ENCODE measurements at places on chromosomes 1 and 21.

DNA sequence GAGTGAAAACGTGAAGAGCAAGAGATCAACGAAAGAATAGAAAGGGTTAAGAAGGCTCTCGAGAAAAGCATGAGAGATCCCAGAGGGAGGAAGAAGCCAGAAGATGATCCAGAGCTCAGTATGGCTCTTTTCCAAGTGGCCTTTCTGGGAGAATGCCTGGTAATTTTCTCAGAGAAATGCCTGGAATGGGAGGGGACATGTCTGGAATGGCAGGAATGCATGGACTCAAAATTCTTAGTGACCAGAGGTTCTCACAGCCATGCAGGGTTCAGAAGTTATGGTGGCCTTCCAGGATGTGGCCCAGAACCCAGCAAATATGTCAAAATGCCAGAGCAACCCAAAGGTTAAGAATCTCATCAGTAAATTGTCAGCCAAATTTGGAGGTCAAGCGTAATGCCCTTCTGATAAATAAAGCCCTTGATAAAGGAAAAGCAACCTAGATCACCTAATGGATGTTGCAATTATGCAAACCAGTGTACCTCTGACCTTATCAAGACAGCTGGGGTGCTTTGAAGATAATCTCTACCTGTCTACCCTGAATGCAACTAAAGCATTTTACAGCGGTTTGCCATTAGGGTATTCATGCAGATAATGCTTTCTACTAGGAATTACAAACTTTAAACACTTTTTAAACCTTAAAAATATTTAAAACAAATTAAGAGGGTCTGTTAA is 53.1 kb downstream of the NBPF6 start:
- H3K27ac ChIP-seq, result peak overlapping the region; percentile 16
- no peak overlapping the region for H3K4me3 ChIP-seq
- H3K27me3 ChIP-seq, result no peaks in the 10 kb centered on the region
- no peaks in the 10 kb centered on the region for H3K36me3 ChIP-seq

DNA sequence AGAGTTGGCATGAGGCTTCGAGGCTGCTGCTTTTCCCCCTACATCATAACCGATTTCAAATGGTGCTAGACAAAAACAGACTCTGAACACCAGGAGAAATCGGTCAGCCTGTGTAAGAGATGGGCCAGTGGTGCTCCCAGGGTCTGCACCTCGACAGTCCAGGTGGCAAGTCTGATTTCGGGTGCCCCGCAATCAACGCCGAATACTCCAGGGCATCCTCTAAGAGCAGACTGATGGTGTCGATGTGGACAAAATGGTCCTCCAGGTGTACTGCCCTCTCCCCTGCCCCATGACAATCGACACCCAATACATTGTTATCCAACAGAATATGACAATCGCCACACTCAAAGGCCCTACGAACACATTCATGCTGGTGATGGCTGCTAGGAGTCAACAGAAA is 50.0 kb downstream of the CD46 start:
- H3K36me3 ChIP-seq, result peaks cover 74% of the 10 kb centered on the region
- DNase-seq, result no peak
- no peaks in the 10 kb centered on the region for H3K4me1 ChIP-seq

DNA sequence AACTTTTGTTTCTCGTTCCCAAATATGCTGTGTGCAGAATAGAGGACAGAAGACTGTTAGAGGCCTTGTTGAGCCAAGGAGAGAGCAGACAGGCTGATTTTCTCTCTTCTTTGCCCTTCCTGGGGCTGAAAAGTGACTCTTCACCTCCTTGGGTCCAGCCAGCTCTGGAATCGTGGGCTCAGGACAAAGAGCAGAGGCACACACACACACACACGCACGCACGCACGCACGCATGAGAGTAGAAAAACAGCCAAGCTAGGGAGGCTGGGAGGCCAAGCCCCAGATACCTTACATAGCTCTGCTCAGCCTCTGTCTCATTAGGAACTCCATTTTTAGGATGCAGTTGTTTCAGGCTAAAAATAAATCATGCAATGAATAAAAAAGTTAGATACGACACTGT is at the start of gene CASQ2:
Gene CASQ2 (minus strand): TSS at position 166 of the 400 bp plus-strand sequence. CDS start 173 bp downstream, outside the sequence.
- no peaks in the 10 kb centered on the region for H3K36me3 ChIP-seq
- no peak for DNase-seq
- H3K27me3 ChIP-seq, result no peaks in the 10 kb centered on the region
- no peaks in the 10 kb centered on the region for H3K4me1 ChIP-seq
- H3K4me3 ChIP-seq, result no peak within 1 kb of the TSS

- no peaks in the 10 kb centered on the region for H3K4me1 ChIP-seq
- H3K27ac ChIP-seq, result no peak overlapping the region
- no peaks in the 10 kb centered on the region for H3K36me3 ChIP-seq
- DNase-seq, result no peak
- no peaks in the 10 kb centered on the region for H3K27me3 ChIP-seq
Observed at GRCh38 chr1:9228609-9229008, 6.0 kb upstream of the H6PD start.

- H3K27me3 ChIP-seq, result no peaks in the 10 kb centered on the region
- H3K27ac ChIP-seq, result no peak overlapping the region
- H3K36me3 ChIP-seq, result no peaks in the 10 kb centered on the region
- no peaks in the 10 kb centered on the region for H3K4me1 ChIP-seq
Observed at GRCh38 chr1:20399196-20399595, 86.8 kb downstream of the CAMK2N1 start.

DNA sequence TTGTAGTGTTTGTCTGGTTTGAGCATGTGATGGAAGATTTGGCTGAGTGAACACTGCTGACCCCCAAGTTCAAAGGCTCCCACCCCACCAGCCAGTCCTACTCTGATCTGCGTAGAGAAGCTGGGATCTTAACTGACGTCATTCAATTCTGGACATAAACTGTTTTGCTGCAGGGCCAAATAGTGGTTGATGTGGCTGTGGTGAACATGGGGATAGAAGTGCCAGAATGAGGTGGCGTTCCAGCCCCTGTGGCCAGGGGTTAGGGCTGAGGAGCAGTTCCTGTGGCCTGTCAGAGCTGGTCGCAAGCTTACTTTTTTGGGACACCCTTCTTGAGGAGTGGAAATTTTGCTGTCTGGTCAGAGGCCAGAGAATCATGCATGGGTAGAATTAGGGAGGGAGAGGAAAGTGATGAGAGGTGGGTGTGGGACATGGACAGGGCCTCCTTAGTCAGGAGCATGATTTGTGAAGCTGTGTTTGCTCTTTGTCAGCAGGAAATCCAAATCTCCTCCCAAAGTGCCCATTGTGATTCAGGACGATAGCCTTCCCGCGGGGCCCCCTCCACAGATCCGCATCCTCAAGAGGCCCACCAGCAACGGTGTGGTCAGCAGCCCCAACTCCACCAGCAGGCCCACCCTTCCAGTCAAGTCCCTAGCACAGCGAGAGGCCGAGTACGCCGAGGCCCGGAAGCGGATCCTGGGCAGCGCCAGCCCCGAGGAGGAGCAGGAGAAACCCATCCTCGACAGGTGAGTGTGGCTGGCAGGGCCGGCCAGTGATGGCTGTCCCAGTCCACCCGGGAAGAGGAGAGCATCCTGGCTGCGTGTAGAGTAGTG is 25.9 kb downstream of the SZRD1 start:
- H3K27me3 ChIP-seq, result no peaks in the 10 kb centered on the region
- no peak for DNase-seq
- peaks cover 11% of the 10 kb centered on the region for H3K4me1 ChIP-seq
- no peak overlapping the region for H3K4me3 ChIP-seq
- no peak overlapping the region for H3K27ac ChIP-seq

- H3K27me3 ChIP-seq, result no peaks in the 10 kb centered on the region
- H3K4me3 ChIP-seq, result no peak overlapping the region
- H3K4me1 ChIP-seq, result peaks cover 4% of the 10 kb centered on the region
Observed at GRCh38 chr1:183110326-183110880, 75.7 kb upstream of the LAMC2 start.

DNA sequence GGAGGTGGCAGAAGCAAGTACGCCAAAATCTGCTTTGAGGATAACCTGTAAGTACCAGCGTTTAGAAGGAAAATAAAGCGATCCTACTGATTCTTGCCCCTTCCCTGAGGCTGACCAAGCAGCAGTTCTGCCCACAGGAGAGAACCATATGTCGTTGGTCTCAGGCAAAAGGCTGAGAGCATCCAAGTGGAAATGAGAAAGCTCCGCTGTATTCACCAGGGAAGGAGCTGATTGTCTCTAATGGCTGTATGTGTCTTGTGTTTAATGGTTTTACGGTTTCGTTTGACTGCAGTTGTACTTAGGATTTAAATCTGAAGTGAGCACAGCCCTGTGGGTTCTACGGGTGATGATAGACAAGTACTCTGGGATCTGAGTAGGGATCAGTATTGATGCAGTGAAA is 21.9 kb downstream of the FAM3B start:
- H3K4me3 ChIP-seq, result no peak overlapping the region
- H3K27ac ChIP-seq, result no peak overlapping the region
- no peaks in the 10 kb centered on the region for H3K27me3 ChIP-seq
- peaks cover 2% of the 10 kb centered on the region for H3K36me3 ChIP-seq

DNA sequence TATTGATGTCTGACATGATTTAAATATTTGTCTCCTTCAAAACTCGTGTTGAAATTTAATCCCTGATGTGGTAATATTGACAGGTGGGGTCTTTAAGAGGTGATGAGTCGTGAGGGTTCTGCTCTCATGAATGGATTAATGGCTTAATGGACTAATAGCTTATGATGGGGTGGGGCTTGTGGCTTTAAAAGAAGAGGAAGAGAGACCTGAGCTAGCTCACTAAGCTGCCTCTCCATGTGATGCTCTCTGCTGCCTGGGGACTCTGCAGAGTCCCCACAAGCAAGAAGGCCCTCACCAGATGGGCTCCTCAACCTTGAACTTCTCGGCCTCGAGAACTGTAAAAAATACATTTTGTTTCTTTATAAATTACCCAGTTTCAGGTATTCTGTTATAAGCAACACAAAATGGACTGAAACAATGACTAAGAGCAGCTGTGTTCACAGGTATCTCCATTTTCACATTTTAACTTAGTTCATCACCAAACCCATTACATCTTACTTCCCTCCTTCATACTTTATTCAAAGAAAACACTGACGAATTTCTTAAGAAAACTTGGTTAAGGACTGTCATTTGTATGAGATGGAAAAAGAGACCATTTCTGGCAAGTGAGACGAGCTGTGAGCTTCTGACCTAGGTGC is 12.1 kb upstream of the AIM2 start:
- no peak for DNase-seq
- H3K27ac ChIP-seq, result no peak overlapping the region

DNA sequence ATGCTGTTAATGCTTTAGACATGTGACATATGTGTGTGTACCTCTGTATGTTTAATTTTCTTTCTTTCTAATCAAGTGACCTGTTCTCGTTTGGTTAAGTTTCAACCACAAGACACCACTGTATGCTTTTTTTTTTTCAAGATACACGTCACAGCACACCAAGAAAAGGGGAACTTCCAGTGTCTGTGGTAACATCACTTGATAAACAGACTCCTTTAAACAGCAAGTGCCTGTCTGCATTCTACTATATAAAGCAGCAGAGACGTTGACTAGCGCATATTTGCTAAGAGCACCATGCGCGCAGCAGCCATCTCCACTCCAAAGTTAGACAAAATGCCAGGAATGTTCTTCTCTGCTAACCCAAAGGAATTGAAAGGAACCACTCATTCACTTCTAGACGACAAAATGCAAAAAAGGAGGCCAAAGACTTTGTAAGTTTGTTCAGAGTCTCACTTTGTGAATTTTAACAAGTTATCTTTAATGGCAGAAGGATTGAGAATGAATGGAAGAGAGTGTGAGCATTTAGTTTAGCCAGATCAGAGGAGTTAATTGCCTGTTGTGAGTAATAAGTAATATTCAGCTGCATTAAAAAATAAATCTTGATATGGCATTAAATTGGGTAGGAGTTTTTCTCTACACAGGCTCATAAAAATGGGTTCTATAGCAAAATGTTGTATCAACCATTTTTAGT is at the start of gene RGS1:
Gene RGS1 (plus strand): TSS at position 275 of the 691 bp plus-strand sequence. CDS start 20 bp downstream, at position 295.
- H3K27ac ChIP-seq, result no peak within 1 kb of the TSS
- DNase-seq, result no peak
- no peaks in the 10 kb centered on the region for H3K36me3 ChIP-seq
- no peak within 1 kb of the TSS for H3K4me3 ChIP-seq
- H3K27me3 ChIP-seq, result no peaks in the 10 kb centered on the region
- peaks cover 4% of the 10 kb centered on the region for H3K4me1 ChIP-seq

DNA sequence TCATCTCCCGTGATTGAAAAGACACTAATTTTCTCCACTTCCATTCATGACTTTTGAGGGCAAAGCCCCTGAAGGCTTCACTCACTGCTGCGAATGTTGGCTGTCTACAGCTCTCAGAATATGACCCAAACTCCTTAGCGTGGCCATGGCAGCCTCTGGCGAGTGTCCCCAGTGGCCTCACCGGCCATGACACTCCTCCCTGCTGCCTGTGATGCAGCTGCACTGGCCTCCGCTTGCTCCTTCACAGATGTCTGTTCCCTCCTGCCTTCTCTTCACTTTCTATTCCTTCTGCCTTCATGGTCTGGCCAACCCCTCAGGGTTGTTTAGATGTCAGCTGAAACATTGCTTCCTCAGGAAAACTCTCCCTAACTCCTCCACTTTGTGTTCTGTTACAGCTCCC is 30.8 kb upstream of the PTPRF start:
- DNase-seq, result no peak
- no peaks in the 10 kb centered on the region for H3K4me1 ChIP-seq
- H3K36me3 ChIP-seq, result no peaks in the 10 kb centered on the region
- no peak overlapping the region for H3K4me3 ChIP-seq
- no peaks in the 10 kb centered on the region for H3K27me3 ChIP-seq

DNA sequence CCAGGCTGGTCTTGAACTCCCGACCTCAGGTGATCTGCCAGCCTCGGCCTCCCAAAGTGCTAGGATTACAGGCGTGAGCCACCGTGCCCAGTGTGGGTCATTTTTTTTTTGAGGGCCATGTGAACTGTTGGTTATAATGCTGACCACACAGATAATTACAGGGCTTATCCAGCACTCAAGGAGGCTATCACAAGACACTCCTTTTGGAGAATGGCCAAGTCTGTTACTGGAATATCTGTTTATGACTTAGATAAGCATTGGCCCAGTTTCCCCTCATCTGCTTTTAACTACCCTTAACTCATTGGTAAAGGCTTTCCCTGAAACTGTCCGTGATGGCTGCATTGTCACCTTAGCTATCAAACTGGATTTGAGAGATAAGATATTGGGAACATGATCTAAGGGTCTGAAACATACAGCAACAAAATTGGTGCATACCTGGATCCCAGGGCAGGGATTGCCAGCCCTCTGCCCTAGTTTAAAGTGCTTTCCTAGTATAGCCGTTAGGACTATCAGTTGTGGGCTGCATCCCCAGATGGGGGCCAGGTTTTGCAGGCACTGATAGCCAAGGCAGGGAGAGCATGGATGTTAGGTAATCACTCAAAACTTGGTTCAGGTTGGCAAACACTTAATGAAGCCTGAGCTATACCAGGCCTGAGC is 15.6 kb downstream of the SZT2 start:
- H3K36me3 ChIP-seq, result peaks cover 14% of the 10 kb centered on the region
- DNase-seq, result no peak
- H3K27ac ChIP-seq, result no peak overlapping the region
- H3K4me3 ChIP-seq, result no peak overlapping the region
- H3K4me1 ChIP-seq, result no peaks in the 10 kb centered on the region

DNA sequence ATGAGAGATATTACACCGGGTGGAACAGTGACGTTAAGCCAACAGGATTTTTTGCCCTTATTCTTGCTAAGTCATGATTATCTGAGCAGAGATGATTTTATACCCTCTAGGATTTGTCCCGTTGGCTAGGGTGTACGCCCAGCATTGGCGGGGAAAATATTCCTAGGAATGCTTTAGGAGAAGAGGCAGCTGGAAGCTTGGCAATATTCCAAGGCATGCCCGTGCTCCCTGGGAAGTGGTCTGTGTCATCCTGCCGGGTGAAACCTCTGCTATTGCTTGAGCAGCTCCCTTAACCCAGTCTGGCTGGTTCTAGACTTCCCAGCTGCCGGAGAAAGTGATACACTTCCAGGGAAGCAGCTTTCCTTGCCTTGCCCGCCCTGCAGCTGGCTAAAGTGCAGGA is 16.2 kb downstream of the CHRNB2 start:
- no peak overlapping the region for H3K27ac ChIP-seq
- no peaks in the 10 kb centered on the region for H3K27me3 ChIP-seq
- no peak overlapping the region for H3K4me3 ChIP-seq
- DNase-seq, result no peak
- peaks cover 99% of the 10 kb centered on the region for H3K36me3 ChIP-seq

Data from neuronal stem cell (in vitro differentiated cells).